ENCODE measurements at places on chromosomes 2 and 18.

- DNase-seq: no peak
Measured at GRCh38 chr2:96107708-96108065, 8.7 kb downstream of the ADRA2B start.

DNA sequence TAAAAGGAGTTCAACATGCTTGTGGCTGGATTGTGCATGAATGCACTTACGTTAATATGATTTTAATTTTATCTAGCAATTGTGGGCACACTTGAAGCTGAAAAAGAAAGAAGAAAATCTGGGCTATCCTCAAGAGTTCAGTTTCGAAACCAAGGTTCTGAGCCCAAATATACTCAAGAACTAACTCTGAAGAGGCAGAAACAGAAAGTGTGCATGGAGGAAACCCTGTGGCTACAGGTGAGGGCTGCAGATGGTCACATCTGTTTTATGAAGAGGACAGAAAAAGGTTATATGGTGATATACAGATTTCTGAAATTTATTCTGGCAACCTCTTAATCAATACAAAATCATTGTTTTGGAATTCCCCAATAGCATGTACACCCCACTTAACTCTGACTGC lies 57.3 kb downstream of the ITGA6 start:
- no peak for DNase-seq

- no peak for DNase-seq
Measured at GRCh38 chr18:27901424-27902226, 275.3 kb downstream of the CDH2 start.

- DNase-seq: peak; percentile 59
Measured at GRCh38 chr2:29114946-29115609, at the start of gene CLIP4. Gene CLIP4 (plus strand): TSS chr2:29115415. CDS start chr2:29121389, 5,974 bp downstream.

DNA sequence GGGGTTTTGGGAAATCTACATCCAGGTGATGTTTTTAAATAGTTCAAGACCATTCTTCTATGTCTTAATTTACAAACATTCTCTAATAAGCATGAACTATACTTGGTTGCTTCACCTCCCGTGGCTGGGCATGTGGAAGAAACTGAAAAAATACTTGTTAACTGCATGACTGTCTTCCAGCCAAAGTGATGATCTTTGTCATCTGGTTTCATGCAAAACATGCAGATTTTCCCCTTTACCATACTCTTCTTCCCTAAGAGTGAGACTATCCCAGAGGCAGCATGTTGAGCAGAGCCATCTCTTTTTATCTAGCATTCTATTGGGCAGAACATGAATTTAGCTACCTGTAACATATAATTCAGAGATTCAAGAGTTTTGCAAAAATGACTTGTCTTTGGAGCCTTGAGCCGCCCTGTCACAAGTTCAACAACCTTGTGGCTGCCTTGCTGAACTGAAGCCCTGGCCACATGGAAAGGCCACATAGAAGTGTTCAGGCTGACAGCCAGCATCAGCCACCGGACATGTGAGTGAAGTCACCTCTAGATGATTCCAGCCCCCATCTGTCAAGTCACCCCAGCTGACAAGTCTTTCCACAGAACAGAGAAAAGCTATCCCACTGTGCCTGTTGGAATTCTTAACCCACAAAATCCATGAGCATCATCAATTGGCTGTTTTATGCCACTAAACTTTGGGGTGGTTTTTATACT lies 142.8 kb downstream of the ANKRD44 start:
- no peak for DNase-seq

DNA sequence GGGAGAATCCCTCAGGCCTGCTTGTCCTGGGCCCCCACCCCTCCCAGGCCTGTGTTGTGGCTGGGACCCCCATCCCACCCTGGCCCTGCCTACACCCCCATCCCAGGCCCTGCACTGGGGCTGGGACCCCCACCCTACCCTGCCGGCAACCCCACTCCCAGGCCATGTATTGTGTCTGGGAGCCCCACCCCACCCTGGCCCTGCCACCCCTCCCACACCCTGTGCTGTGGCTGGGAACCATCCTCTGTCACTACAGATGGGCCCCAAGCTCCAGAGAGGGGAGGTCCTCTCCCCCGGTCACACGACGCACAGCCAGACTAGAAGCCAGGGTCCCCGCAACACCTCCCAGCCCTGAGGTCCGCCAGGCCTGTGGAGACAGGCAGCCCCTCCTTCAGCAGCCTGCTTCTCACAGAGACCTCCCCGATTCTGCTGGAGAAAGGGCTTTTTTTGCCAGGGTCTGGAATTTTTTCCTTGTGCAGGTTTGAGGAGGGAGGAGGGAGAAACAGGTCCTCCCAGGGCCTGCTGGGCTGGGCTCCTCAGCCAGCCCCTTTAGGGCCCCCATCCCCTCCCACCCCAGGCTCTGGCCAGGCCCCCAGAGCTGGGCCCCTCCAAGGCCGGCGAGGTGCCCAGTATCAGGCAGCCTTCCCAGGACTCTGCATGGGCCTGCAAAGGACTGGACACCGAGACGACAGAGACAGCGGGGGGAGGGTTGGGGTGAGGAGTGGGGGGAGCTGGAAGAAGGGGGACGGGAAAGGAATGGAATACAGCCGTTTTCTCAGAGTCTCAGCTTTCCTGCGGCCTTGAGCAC lies 28.0 kb downstream of the KIF1A start:
- no peak for DNase-seq

DNA sequence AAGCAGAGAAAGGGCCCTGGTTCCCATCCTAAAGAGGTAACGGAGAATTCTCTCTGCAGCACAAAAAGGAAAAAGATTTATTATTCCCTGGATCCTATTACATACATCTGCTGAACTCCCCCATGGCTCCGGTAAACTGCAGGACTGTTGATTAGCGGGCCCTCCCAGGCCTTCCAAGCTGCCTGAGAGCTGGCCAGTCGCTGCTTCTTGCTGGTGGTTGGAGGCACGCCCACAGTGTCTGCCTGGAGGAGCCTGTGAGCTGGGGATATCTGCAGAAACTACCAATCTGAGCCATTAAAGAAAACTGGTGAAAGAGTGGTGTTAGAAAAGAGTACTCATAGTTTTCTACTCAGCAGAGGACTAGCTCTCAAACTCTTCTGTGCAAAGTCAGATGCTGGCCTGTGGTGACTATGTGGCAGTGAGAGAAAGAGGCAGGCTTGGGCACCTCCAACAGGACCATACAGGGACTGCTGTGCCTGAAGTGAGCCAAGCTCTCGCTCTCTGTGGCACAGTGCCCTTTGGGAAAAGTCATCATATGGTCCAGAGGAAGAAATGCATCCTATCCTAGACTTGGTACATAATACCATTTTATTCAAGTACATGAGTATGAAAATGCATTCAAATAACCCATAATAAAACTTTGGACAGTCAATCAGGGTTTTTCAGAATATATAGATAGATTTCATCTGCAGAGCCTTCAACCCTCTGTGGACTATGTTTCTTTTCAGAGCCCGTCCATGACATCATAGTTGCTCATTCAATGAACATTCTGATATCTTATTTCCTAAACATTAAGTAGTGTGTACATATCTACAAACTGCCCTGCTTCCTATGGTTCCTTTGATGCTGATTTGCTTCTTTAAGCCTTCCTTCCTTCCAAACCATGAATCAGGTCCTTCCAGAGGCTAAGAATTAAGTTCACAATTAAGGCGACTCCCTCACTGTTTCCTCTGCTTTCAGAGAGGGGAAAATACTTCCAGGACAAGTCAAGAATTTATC lies 242.0 kb upstream of the LYPD1 start:
- DNase-seq: no peak

DNA sequence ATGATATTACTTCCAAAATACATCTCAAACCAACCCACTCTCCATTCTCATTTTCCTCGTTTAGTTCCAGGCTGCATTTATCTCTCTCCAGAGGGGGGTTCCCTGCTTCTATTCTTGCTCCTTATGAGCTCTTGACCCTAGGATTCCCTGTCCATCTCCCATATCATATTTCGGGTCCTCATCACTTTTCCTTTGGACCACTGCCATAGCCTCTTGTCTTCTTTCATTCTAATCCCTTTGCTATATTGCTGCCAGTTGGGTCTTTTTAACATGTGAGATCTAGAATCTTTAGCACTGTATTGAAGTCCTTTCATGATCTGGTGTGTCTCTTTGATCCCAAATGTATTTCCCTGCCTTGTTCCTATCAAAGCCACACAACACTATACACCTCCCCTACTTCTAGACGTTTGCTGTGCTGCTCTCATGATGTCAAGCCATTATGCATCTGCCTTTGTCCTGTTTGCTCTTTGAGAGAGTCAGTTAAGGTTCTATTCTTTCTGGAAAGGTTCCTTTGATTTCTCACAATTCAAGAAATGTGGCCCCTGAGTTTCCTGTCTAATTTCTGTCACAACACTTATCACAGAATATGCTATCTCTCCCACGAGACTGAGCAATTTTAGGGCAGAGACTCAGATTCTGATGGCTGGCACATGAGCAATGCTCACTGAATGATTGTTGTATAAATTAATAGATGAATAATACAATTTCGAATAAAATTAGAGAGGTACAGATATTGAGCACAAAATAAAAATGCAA lies 43.2 kb upstream of the SESTD1 start:
- no peak for DNase-seq

DNA sequence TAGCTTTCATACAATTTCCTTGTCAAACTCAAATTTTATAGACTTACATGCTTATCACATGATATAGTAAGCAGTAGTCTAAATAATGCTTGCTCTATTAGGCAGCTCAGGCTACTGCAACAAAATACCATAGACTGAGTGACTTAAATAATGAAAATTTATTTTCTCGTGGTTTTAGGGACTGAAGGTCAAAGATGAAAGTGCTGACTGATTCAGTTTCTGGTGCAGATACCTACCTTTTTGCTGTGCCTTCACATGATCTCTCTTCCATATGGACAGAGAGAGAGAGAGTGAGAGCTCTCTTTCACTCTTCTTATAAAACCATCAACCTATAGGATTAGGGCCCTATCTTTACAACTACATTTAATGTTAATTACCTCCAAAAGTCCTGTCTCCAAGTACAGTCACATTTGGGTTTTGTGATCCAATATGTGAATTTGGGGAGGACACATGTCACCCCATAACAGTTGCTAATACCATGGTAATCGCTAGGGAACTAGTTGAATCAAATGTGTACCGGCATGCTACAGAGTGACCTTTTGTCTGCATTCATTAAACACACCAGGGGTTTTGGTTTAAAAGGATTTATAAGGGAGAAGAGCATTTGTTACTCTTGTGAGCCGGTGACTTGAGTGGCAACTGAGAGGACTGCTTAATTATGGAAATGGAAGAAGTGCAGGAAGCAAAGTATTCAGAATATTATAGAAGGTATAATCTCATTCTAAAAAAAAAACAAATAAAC lies 723.4 kb upstream of the LRRTM4 start:
- DNase-seq: no peak

DNA sequence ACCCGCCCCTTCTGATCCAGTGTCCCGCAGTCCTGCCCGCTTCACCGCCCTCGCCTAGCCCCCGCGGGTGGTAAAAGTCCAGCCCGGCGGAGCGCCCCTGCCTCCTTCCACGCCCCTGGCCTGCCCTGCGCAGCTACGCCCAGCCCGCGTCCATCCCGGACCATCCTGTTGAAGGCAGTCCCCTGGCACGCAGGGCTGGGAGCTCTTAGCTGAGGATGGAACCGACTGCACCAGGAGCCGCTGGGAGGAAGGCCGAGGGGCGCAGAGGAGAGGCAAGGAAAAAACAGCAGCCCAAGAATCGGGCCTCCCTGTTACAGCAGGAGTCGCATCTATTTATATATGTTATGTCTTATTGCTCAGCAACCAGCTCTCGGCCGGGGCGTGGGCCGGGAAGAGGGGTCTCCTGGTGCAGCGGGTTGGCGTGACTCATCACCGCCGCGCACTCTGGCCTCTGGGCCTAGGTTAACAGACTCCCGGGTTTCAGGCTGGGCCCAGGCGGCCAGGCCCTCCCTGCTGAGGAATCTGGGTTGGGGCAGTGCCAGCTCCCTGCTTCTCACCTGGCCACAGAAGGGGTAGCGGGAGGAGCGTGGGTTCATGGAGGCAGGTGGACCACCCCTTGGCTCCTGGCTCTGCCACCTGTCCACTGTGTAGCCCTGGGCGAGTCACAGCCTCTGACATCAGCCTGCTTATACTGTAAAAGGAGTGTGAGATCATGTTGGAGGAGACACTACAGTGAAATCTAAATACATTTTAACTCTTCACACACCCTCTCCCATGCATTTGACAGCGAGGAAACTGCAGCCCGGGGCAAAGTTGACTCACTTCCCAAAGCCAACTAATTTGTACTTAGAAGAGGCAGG lies 13.4 kb upstream of the MAP3K2 start:
- DNase-seq: no peak

DNA sequence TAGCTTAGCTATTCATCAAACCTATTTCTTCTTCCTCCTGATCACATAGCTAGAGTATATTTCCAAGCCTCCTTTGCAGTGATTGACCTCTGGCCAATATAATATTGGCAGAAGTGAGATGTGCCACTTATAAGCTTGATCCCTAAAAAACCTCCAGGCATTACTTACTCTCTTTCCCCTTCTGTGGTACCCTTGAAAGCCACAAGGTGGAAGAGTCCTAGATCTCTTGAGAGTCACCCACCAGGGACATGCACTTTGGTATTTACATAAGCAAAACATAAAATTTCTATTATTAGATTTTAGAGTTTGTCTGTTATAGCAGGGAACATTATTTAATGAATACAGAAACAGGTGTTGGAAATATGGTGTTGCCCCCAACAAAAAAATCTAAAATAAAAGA lies 112.0 kb downstream of the EXOC6B start:
- no peak for DNase-seq

GRCh38 chr18:78772360-78773302 lies 207.0 kb upstream of the SALL3 start:
- DNase-seq: no peak

DNA sequence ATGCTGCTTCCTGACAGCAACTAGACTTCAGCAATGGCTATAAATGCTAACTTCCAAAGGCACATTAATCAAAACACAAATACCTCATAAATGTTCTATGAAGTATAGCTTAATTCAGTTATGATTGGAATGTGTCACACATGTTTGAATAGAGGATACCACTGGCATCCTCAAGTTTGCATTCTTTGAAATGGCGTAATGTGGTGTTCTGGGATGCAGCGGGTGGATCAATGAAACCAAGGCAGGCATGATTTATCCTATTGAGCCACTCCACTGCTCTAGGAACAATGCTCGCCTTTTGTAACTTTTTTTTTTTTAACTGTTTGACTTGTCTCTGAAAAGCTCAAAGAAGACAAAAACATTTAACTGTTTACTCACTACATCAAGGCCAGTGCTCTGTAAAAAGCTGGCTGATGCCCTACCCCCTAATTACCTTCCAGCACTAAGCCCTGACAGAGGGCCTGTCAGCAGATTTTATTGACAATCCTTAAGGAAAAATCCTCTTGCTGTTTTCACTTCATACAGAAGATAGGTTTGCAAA lies 278.8 kb upstream of the SESTD1 start:
- peak; percentile 82 for DNase-seq

- peak; percentile 16 for DNase-seq
Measured at GRCh38 chr2:113965644-113966043, 75.8 kb downstream of the ACTR3 start.

GRCh38 chr2:196558497-196558896 lies 81.0 kb upstream of the CCDC150 start:
- DNase-seq: no peak

DNA sequence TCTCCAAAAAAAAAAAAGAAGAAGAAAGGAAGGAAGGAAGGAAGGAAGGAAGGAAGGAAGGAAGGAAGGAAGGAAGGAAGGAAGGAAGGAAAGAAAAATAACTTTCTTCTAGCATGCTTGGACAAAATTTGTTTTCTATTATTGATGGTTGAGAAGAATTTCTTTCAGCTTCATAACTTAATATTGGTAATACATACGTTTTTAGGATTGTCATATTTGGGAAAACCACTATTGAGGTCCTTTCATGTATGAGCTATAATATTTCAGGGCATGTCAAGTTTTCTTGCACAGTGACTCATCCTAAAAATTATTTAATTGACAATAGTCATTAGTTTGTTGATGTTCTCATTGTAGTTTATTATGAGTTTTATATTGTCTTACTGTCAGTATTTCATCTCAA lies 66.4 kb upstream of the PKDCC start:
- DNase-seq: no peak

- DNase-seq: no peak
Measured at GRCh38 chr2:216388046-216388884, 16.0 kb upstream of the MARCHF4 start.

Data from AG10803 (cell line).